ENCODE measurements at places on chromosomes 2 and 18.

DNA sequence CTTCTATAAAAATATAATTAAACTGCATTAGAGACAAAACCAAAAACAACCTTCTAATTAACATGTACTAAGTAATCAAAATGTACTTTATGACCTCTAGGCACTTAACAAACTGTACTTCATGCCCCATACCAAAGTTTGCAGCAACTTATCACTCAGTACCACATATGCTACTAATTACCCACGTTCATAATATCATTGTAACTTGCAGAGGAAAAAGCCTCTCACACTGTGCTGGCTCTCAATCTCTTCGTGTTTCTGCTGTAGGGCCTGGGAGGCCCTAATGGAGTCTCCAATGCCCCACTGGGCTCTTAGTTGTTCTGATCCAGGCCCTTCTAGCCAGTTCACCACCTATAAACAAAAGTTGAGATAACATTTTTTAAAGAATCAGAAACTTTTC lies 82.1 kb upstream of the CCDC141 start:
- no peak for DNase-seq

GRCh38 chr2:217717646-217718045 lies 285.1 kb downstream of the TNS1 start:
- DNase-seq, result no peak

- no peak for DNase-seq
Measured at GRCh38 chr18:79942786-79943607, 8.5 kb downstream of the SLC66A2 start.

- DNase-seq, result no peak
Measured at GRCh38 chr2:11624893-11625292, 45.1 kb downstream of the NTSR2 start.

- DNase-seq, result no peak
Measured at GRCh38 chr2:108998911-108999310, 9.9 kb upstream of the EDAR start.

DNA sequence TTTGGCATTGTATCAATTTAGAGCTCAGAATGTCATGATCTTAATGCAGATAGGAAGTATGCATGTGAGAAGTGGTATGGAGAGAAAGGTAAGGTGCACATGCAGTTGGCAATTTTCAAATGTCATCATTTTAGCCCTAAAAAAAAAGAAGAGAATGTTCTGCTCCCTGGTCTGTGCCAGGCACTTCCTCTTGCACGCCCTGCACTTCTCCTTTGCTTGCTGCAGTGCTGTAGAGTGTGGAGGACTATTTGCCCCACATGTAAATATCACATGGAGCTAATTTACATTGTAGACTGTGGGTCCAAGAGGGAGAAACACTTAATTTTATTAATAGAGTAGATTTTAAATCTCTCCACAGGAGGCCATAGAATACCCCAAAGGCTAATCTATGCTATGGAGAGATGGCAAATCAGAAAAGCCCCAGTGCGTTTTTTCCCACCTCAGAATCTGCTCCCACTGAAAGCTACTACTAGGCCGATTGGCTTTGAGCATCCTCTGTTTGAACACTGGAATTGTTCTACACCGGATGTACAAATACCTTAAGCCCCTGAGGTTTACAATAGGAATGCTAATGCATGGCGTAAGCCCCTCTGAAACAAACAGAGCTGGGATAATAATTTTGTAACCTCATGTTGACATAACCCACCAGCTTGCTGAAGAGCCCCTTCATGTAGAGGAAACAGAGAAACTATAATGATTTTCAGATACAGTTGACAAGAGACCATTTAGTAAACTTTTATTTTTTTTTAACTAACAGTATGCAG lies 137.2 kb upstream of the KLHL14 start:
- DNase-seq, result no peak

DNA sequence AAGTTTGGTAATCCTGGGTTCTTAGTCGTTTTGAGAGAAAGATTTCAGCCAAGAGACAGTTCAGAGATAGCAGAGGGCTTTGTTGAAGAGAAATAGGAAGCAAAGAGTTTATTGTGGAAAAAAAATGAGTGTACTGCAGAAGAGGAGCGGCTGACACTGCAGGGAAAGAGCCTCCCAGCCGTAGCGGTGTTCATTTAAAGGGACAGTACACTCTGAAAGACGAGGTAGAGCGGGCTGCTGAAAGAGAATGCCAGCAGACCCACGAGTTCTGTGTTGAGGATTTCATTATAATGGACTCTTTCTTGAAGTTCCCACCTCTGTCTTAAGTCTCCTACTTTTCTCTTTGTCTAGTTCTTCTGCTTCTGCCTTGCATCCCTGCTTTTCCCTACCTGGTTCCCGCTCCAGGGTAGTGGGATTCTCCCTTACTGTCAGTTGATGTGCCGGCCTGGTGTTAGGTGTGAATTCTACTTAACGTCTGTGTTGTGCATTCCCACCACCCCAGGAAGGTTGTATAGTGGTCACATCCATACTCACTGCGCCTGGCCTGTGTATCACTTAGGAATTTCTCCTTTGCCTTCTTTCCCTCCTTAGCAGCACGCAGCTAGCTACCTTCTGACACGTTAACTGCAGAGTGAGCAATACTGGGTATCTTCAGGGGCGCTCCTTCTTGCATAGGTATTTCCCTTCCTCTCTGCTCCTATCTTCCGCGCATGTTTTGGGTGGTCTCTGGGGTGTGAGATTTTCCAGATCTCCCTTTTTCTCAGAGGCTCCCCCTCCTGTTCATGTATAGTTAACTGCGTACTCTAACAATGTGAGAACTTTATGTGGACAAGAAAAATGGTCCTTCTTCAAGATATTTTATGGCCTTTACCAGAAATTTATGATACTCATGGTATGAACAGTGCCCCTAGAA lies 164.5 kb downstream of the PTH2R start:
- no peak for DNase-seq

DNA sequence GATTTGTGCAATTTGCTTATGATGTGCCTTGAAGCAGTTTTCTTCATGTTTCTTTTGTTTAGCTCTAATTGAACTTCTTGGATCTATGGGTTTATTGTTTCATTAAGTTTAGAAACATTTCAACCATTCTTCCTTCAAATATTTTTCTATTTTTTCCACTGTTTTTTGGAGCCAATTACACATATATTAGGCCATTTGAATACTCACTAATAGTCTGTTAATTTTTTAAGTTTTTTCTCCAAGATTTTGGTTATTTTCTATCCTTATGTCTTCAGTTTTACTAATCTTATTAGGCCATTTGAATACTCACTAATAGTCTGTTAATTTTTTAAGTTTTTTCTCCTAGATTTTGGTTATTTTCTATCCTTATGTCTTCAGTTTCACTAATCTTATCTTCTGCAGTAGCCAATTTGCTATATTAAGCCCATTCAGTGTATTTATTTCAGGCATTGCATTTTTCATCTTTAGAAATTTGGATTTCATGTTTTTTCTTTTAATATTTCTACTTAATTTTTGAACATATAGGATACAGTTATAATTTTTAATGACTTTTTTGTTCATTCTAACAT lies 9.5 kb upstream of the TMEM87B start:
- DNase-seq, result no peak

DNA sequence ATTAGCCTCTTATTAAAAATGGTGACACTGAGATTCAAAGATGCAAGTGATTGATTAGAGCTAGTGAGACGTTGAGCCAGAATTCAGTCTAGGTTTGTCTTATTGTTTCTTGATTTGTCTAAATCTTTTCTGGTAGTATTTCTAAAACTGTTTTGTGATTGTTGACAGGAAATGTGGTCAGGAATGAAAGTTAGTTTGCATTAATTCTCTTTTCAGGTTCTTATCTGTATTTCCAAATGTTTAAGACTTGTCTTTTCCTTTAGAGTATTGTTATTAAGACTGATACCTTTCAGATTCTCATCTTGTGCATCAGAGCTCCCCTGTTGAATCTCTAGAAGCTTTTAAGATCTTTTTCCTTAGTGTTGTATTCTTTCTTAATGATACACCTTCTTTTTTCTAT lies 89.3 kb downstream of the MBD5 start:
- DNase-seq, result no peak

Measured in CD8-positive, alpha-beta T cell (primary cell).